Cardiac septum (tissue), 1 donor: ENCODE measurements at places on chromosomes 3 and 15.

GRCh38 chr15:84824260-84825007, 7.3 kb downstream of the ALPK3 start:
- no peak for DNase-seq

GRCh38 chr15:29670266-29670665, 152.0 kb downstream of the TJP1 start:
- no peak for DNase-seq

DNA sequence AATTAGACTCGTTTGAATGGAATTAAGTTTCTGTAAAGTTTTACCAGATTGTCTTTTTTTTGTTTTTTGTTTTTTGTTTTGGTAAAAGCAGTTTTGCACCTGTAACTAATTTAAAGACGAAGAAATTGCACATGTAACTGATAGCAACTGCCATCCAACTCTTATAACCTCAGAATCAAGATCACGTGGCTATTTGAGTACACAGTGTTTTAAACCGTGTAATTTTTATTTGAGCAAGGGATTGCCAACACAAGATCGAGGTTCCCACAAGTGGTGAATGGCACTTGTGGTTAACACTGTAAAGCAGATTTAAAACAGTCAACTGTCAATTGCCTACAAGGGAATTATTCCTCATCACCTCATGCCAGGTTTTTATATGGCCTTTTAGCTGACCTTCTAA, 67.3 kb downstream of the PPARG start:
- DNase-seq, result no peak

- DNase-seq, result no peak
Observed at GRCh38 chr3:155238845-155239244, 54.6 kb downstream of the STRIT1 start.

GRCh38 chr3:46725621-46726314, 8.1 kb upstream of the PRSS50 start:
- no peak for DNase-seq

DNA sequence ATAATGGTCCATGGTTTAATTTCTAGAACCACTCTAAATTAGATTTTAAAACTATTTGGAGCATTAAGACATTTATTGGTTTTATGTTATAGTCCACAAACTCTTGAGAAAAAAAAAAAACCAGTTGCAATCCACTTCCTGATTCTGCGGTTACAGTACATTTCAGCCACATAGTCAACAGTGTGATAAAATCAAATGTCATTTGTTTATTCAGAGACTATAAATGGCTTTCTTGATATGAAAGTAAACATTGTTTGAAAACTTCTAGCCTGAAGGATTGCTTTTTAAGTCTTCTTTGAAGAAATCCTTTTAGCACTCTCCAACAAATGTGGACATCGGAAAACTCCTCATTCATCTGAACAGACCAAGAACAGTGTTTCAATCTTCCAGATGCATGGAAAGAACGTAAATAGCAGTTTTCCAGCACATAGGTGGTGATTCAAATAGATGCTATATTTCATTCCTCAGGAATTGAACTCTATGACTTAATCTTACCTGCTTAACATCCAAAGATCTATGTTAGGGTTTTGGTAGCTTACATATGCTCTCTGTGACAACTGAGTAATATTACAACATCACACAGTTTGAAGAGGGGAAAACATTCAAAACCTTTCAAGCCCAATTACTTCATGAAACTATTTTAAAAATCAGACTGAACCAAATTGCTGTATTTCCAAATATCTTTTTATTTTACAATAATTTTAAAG, 87.8 kb upstream of the UBE2E2 start:
- DNase-seq, result no peak

DNA sequence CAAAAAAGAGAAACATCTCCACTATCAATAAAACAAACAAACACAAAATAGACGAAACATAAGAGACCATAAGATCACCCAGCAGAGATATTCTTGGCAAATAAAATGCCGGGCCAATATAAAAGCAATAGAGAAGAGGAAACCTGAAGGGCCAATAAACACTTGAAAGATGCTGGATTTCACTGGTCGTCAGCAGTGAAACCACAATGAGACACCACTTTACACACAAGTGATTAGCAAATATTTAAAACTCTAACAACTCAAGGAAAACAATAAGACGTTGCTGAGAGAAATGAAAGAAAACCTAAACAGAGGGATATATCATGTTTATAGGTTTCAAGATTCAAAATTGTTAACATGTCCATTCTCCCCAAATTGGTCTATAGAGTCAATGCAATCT, 148.5 kb downstream of the WDR76 start:
- no peak for DNase-seq

DNA sequence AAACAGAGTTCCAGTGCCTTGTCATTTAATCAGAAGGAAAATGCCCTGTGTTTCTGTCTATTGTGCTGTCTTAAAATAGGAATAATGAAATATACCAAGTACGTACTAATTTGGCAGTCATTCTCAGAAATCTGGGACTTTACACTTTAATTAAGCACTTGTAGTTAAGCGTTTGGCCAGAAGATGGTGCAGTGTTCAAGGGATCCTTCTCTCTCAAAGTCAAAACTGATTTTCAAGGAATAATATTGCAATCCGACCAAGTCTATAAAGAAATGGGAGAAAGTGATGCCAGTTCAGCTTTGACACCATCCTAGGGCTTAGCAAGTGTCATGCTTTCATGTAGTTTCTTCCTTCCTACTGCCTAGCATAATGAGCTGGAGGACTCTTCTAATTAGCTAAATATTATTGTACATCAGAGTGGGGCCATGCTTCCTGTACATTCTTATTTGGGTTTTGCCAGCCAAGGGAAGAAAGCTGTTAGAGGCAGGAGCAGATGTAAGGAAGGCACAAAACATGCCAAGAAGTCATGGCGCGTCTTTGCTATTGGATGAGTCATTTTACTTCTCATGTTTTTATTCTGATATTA, 64.8 kb downstream of the SAMMSON start:
- DNase-seq, result no peak

GRCh38 chr15:73480050-73480449, 37.1 kb downstream of the REC114 start:
- DNase-seq, result no peak

DNA sequence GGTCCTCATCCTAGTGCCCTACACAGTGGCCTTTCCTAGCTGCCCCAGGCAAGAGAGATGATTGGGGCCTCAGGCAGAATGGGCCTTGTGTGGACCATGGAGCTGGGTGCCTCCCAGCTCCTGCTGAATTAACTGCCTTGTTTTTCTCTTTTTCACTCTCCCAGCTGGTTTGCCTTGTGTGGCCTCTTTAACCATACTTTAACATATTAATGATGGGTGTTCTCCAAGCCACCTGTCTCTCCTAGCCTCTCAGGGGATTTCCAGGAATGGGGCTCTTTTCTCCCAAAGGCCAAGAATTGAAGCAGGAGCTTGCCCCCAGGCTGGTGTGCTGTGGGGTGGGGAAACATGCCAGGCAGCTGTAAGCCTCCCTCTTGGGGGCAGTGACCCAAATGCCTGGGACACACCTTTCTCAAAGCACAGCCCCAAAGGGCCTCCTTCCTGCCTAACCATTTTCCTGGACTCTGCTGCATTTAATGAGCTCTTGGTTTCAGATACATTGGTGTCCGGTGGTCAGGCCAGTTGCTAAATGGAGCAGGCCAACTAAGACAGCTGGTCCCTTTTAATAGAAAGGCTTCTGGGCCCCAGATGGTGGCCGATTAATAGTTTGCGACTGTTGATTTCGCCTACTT, 5.6 kb downstream of the ALPK3 start:
- DNase-seq, result no peak

DNA sequence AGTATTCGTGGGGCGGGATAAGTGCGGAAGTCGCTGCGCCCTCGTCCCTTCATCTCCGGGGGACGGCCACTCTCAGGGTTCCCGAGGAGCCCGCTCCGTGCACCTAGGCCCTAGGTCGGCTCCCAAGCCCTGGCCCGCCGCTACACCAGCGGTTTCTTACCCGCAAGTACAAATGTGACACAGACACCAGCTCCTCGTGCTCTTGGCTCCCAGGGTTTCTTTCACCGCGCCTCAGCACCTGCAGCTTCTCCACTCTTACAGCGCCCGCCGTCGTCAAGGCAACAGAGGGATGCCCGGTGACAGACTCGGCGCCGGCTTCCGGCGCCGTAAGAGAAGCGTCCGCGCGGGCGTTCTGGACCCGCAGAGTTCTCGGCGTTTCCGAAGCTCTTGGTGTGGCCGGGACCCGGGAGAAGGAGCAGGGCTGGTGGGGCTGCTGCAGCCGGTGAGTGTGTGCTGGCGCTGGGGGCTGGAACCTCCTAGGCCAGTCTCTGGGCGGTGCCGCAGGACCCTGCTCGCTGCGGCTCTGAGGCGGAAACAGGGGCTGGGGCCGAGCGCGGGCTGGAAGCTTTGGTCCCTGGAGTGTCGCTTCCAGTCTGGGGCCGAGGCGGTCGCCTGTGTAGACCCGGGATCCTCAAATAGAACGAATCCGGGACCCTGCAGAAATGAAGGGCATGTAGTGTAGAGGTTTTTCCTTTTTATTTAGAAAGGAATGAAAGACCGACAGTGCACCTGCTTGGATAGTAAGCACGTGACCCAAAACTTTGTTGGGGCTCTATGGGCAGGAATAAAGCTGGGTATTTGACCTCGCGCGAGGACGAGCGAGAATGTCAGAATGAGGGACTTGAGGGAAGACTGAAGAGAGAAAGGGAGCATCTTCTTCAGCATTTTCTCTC, 155.4 kb upstream of the GOLGA6L4 start:
- no peak for DNase-seq

DNA sequence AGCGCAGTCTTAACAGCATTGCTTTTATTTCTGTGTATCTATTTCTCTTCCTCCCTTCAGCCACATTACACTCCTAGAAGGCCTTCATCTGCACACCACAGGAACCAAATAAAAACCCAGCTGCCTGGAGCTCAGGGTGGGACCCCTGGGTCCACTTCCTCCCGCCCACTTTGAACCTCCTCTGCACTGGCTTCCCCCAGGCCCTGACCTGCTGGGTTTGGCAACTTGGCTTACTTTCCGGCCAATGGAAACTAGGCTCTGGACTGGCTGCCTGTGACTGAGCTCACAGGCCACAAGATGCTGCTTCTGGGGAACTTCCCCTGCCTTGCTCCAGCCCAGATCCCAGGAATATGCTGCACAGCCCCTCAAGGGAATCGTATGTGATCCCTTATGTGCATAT, 89.8 kb downstream of the SEMA5B start:
- no peak for DNase-seq

- peak; percentile 82 for DNase-seq
Observed at GRCh38 chr3:4772171-4772804, 206.9 kb upstream of the BHLHE40 start.

DNA sequence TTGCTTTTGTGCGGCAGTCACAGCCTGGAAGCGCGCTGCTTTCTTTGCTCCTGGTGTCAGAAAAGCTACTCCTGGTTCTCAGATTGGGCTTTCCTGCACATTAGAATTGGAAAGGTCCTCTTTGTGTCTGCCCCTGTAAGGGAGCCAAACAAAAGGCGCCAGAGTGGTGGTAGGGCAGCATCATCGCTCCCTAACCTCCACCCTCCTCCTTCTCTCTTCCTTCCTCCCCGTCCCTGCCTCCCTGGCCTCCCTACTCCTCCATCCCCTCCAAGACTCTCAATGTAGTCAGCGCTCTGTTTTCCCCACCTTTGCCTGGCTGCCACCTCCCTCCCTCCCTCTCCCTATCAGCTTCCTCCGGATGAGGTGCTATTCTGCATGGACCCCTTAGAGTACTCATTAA, 65.3 kb downstream of the SH3GL3 start:
- DNase-seq, result no peak

DNA sequence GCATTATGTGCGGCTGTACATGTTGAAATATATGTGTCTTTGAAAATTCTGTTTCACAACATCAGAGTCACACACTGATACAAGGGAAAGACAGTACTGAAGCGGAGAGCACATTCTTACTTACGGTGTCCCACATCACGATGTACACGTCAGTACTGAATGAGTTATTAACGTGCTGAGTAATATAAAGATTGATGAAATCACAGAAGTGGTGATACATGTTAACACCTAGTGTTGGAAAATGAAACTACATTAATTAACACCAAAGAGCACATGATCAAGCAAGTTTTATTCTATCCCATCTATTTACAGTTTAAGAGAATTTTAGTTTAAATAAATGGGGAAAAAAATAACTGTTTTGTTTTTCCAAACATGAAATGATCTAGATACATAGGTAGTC, 15.6 kb downstream of the EOGT start:
- DNase-seq, result no peak

- no peak for DNase-seq
Observed at GRCh38 chr3:54713455-54713854, 214.4 kb downstream of the LRTM1 start.

DNA sequence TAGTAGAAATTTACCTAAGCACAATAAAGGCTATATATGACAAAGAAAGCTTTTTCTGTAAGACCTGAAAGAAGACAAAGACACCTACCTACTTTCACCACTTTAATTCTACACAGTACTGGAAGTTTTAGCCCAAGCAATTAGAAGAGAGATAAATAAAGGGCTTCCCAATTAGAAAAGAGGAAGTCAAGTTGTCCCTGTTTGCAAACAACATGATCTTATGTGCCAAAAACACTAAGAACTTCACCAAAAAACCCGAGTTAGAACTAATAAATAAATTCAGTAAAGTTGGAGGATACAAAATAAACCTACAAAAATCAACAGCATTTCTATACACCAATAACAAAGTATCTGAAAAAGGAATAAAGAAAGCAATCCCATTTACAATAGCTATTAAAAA, 190.9 kb downstream of the NR2F2 start:
- DNase-seq, result no peak

- no peak for DNase-seq
Observed at GRCh38 chr3:10614168-10614567, 108.8 kb upstream of the ATP2B2 start.

- no peak for DNase-seq
Observed at GRCh38 chr3:62168356-62168755, 205.0 kb downstream of the FEZF2 start.

- DNase-seq, result no peak
Observed at GRCh38 chr3:152519376-152519775, 250.6 kb downstream of the MBNL1 start.

DNA sequence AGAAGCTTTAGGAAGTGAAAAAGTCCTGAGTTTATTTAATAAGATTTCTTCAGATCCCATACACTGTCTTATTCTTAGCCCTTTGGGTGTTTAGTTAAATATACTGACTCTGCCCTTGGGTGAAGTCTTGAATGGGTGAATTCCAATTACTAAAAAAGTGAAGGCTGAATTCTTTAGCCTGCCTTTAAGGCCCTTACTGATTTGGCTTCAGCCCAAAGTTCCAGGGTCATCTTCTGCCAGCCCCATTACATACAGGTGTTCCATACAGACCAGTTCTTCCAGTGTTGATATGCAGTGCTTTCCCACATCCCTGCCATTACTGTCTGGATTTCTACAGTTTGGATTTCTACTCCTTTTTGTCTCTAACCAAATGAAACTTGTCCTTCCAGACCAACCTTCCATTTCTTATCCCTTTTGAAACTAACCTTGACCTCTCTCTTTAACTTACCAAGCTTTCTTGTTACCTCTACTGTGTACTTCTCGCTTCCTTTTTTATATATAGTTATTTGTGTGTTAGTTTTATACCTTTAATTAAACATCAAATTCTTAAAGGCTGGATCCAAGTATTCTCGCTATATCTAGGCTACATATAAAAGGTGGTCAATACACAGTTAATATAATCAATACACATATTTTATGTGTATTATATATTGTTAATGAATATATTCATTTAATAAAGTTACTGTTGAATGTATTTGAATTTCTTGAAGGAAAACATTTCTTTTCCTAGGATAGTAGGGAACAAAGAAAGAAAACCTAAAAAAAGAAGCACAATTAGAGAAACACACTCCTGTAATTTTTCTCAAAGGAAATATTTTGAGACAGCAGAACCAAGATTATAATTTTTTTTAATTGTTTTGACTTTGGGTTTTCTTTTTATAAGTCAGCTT, 15.0 kb downstream of the MBNL1 start:
- no peak for DNase-seq

GRCh38 chr15:57382215-57382614, 5.9 kb downstream of the CGNL1 start:
- no peak for DNase-seq
